Dermis blood vessel endothelial cell (primary cell): ENCODE measurements at places on chromosomes 11 and 22. TPM values are rescaled to one million over a fixed set of nuclear protein-coding genes. Genes with fewer than 3 reads are reported as not detected.

The RIMBP3C gene
- 0.09 and 0.17 TPM in 2 replicates for total RNA-seq

The PAMR1 gene
- 0.68 and 0.84 TPM in 2 replicates for total RNA-seq

The OR2AG1 gene
- total RNA-seq, result not detected in 2 replicates

DNA sequence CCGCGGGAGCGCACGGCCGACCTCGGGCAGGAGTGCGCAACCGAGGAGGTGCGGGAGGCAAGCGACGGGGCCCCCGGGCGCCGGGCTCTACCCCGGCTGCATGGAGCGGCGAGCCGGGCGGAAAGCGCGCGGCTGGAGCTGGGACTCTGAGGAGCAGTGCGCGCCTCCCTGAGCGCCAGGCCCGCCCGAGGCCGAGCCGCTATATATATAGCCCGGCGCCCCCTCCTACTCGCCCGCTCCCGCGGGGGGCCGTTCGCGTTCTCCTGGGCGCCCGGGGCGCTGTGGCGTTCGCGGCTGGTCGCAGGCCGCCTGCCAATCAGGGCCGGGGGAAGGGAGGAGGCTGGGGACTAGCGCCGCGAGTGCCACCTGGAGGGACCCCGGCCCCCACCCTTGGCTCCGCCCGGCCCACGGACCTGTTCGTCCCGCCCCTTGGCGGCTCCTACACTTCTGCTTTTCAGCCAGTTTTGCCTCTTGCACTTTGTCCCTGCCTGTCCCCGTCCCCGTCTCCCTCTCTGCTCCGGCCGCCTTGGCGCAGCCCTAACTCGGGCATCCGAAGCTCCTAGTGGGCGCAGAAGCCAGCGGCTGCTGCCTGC, at the start of gene FGF4:
TSS of gene FGF4 (minus strand) at position 179 of the 593 bp plus-strand sequence. CDS start 257 bp downstream, outside the sequence.
- no peak for DNase-seq

DNA sequence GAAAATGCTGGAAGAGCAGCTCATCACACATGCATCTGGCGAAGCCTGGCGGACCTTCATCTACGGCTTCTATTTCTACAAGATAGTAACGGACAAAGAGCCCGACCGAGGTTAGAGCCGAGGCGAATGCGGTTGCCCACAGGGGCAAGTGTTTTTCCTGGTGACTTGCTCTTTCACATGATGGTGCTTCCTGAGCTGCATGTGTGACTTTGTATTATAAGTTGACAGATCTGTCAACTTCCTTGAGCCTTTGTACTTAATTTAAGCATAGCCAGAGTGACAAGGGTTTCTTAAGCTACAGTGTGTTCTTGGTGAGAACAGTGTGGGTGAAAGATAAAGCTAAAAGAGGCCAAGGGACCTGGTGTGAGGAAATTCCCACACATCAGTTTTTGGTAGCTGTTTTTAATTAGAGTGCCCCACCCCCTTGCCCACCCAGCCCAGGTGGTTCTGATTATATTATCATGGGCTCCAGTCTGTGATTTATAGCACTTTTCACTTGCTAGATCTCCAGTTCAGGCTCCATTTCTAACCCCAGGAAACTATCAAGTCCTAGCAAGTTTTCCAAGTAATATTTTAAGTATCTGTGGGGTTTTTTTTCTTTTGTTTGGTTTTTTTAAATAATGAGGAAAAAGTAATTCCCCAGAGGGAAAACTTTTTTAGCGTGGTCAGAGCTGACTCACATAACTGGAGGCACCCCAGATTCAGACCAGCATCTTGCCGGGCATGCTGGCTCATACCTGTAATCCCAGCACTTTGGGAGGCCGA, 68.0 kb upstream of the YWHAH start:
- no peak for DNase-seq
